ENCODE measurements at places on chromosomes 7 and 10.

DNA sequence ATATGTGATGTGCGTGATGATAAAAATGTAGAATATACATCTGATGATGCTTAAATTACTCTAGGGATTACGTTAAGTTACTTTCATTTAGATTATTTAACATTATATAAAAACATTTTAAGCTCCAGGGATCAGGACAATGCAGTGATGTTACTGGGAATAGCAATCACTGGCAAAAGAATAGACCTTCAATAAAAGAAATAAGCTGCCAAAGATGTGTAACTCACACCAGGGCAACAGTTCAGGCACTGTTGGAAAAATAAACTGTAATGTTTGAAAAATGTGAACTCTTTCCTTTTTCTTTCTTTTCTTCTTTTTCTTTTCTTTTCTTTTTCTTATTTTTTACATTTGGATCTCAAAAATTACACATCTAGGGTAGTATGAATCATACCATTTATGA is 131.7 kb downstream of the SEMA3D start:
- no peak for DNase-seq

DNA sequence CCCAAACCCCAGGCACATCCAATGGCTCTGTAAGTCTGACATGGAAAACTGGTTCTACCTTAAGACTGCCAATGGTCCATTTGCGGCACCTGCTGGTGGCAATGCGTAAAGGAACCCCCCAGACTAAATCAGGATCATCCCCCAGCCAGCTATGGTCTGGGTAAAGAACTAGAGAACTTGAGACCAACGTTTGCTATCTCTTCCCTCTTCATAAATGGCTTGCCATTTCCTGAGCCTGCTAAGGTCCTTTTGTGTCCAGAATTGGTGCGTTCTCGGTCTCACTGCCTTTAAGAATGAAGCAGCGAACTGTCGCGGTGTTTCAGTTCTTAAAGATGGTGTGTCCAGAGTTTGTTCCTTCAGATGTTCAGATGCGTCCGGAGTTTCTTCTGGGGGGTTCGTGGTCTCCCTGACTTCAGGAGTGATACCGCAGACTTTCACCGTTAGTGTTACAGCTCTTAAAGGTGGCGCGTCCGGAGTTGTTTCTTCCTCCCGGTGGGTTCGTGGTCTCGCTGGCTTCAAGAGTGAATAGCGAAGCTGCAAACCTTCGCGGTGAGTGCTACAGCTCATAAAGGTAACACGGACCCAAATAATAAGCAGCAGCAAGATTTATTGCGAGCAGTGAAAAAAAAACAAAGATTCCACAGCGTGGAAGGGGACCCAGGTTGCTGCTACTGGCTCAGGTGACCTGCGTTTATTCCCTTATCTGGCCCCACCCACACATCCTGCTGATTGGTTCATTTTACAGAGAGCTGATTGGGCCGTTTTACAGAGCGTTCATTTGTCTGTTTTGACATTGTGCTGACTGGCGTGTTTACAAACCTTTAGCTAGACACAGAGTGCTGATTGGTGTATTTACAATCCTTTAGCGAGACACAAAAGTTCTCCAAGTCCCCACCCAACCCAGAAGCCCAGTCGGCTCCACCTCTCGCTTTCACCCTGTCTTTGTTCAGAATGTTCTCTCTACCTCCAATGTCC is 95.4 kb downstream of the ELMO1 start:
- no peak for DNase-seq

DNA sequence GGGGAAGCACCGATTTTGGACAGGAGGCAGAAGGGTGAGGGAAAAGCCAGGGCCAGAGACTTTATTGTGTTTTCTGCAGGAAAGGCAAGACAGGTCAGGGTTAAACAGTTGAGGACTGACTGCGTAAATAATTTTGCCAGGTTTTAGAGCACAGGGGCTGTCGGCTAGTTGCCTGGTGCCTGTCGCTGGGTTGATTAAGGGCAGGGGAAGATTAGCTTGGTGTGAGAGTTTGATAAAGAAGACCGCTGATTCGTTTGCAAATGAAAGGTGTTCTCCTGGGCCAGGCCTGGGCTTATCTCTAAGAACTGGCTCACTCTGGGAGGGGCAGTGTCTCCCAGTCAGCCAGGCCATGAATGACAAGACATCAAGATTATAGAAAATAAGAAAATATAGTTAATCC is 75.6 kb downstream of the SLC37A3 start:
- no peak for DNase-seq

DNA sequence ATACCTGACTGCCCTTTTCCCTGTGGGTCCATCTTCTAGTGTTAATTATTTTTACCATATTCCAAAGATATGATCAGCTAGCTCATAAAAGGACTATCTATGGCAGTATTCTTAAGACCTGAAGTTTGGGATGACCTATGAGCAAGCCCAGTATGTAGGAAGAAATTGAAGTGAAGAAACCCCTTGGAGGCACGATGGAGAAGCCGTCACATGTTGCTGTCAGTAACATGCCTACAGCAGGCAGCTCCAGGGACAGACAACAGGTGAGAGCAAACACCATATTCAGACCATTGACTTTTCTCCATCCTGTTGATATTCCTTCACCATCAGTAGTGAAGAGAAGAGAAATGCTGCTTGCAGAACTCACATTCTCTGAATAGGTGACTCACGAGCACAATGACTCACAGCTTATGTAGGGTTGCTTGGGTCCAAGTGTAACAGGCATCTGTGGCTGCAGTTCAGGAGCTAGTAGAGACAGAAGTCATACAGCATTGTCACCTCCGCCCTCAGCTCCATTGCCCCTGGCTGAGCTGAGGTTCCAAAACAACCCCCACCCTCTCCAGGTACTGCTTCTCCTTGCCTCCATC is 8.4 kb upstream of the LYZL2 start:
- DNase-seq: no peak

DNA sequence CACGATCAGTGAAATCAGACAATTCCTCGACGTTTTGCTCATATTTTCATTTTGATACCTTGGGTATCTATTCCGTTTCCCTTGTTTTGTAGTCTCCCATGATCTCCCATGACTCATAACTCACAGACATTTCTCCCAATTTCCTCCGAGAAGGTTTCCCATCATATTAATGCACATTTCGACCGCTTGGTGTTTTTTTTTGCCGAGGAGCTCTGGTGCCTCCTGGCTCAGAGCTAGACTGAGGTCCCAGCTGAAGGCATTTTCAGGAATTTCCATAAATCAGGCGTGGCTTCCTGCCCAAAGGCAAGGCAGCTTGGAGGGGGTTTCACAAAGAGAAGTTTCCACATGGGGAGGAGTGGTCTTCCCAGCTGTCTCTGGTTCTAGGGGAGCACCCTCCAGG is 148.2 kb upstream of the TNS3 start:
- no peak for DNase-seq

GRCh38 chr10:28179006-28179742 is 123.7 kb downstream of the MPP7 start:
- no peak for DNase-seq

GRCh38 chr7:40175725-40176510 is 41.1 kb downstream of the SUGCT start:
- DNase-seq: no peak

DNA sequence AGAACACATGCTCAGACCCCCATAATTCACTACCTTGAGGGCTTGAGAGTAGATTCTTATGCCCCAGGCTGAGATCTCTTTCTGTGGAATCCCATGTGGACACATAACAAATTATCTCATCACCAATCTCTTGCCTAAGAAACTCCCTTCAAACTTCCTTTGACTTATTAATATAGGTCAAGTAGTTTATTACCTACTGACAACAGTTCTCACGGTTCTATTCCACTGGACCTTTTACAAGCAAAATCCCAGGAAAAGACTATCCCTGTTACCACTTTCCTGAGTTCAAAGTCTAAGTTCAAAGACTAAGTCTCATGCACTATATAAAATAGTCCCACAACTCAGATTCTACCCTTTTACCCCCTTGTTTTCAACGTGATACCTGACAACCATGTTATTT is 754.7 kb downstream of the SUGCT start:
- no peak for DNase-seq

- no peak for DNase-seq
Observed at GRCh38 chr10:70260734-70261133, 23.1 kb downstream of the NPFFR1 start.

Measured in hypothalamus (tissue), 51 donors.